ENCODE measurements at places on chromosomes 4 and X.

DNA sequence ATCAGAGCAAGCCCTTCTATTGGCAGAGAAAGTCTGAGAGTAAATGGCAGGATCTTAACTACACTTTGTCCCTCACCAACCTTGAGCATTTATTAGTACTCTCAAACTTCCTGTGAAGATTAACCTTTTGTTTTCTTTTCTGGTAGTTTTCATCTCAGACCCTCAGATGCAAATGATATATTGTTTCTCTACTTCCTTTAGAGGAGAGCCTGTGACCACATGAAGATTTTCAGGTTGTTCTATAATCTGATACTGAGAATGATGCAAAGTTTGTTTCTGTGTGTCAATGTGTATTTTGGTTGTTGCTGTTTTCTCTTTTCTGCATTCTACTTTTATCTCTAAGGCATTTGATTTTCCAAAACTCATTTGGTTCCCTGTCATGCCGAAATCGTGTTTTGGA lies 165.8 kb upstream of the CYSLTR1 start:
- no peak for DNase-seq

- DNase-seq = no peak
Observed at GRCh38 chrX:23732704-23733103, 10.4 kb downstream of the ACOT9 start.

- DNase-seq = no peak
Observed at GRCh38 chrX:134721766-134722532, 63.7 kb upstream of the PLAC1 start.

GRCh38 chrX:34343001-34343400 lies 210.9 kb upstream of the FAM47A start:
- DNase-seq = no peak

DNA sequence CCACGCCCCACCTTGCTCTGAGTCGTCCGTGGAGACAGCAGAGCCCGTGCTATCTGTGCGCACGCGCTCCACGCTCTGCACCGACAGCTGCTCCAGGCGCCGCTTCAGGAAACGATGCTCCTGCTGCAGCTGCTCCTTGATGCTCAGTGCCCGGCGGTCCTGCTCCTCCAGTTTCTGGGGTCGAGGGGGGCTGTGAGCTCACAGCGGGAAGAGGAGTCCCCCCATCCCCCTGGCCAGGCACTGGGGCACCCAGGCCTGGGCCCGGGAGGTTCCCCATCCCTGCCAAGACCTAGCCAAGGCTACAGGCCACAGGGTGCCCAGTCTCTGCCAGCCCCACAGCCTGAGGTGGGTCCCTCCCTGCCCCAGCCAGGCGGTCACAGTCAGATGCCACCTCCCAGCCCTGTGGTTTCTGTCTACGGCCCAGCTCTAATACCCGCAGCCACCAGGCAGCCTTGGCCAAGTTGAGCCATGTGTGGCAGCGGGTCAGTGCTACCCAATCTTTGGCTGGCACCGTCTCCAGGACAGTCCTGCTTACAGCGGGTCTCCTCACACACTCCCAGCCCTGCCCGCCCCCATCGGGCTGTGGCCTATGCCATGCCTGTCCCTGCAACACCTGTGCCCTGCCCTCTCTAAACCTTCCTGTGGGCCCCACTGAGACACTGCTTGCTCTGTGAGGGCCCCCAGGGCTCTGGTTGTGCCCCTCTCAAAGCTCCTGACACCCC lies 9.3 kb upstream of the HAUS3 start:
- no peak for DNase-seq

- no peak for DNase-seq
Observed at GRCh38 chr4:149409555-149409962, 406.1 kb downstream of the IQCM start.

GRCh38 chr4:15253349-15253748 lies 174.5 kb upstream of the C1QTNF7 start:
- no peak for DNase-seq

GRCh38 chr4:82138374-82138773 lies 235.4 kb downstream of the HNRNPD start:
- DNase-seq = no peak

GRCh38 chr4:118282692-118283091 lies 70.1 kb downstream of the PRSS12 start:
- no peak for DNase-seq

DNA sequence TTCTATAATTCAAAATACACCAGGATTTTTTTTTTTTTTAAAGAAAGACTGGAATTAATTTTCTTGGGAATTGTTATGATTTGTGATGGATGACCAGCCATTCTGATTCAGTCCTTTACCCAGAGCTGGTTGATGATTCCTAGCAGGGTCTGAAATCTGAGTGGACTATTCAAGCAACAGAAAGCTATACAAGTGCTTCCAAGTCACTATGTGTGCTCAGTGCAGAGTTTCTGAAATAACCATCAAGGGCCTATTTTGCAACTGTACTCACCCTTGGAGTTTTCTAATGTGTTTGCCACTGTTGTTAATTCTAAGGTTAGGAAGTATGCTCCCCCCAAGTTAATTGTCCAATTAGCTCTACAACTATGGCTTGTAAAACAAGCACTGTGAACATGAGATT lies 137.7 kb upstream of the RAPGEF2 start:
- no peak for DNase-seq

All from RWPE2 (cell line).